Activated CD8-positive, alpha-beta memory T cell treated with anti-CD3 and anti-CD28 coated beads for 1 hour (primary cell): ENCODE measurements at places on chromosomes 12 and 14.
A peak's percentile ranks its signal among the peaks of the same experiment; 100 is the strongest.

DNA sequence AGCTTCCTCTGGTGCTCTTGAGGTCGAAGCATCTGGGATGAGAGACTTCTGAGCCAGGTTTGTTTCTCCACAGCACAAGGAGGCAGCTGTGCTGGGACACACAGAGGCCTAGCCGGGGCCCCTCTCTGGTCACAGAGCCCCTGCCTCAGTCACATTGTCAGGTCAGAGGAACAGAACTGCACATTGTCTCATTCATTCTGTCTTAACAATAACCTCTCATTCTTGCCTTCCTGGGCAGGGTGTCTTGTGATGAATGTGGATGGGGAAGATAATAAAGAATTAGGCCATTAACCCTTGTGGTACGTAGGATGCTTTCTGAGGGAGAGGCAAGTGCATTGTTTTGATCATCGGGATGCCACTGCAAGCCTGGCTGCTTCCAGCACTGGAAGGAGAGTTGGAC lies 29.8 kb downstream of the FNTB start:
- DNase-seq, result no peak

GRCh38 chr14:68089146-68089731 lies 269.7 kb downstream of the RAD51B start:
- no peak for DNase-seq

DNA sequence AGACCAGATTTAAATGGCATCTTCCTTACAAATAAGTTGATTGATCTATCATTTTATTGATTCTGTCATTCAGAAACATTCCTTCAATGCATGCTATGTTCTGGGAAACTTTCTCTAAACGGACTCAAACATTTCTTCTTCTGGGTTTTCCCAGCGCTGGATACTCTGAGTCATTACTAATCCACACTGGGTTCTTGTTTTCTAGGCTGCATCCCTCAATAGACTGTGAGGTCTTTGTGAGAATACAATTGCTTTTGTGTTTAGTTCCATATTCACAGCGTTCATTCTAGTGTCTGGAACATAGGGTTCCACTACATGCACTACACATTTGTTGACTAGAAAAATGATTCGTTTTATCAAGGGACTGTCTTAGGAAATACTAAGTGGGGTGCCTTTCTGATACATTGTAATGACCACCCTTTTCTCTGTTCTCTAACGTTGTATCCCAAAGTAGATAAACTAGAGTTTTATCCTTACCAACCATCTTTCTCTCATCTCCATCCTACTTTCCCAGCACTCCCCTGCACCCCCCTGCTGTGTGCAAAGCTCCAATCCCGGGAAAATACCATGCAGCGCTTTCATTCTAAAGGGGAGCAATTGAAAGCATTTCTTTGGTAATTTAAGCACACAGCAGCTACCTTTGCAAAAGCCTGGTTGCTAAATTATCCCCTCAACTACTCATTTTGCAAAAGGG lies 878.7 kb downstream of the DIO2 start:
- no peak for DNase-seq

- DNase-seq, result peak; percentile 88
Observed at GRCh38 chr14:21510735-21511657, at the start of gene METTL3. Gene METTL3 (minus strand): TSS chr14:21511340. CDS start chr14:21511223, 117 bp downstream.

GRCh38 chr14:72758420-72758819 lies 135.5 kb downstream of the DPF3 start:
- no peak for DNase-seq

DNA sequence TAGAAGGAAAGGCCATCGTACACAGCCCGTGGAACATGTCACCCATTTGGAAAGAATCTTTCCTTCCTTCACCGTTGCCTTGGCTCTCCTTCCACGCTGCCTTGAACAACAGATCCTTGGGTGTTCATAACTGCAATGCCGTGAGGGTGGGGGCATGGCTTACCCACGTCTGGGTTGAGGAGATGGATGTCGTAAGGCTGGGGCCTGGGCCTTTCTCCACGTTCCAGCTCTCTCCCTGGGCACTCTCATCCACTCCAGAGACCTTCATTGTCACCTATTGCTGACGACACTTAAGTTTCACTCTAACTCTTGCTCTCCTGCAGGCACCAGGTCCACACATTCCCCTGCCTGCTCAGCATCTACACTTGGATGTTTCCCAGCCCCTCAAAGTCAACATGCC lies 19.4 kb downstream of the ANO2 start:
- no peak for DNase-seq

DNA sequence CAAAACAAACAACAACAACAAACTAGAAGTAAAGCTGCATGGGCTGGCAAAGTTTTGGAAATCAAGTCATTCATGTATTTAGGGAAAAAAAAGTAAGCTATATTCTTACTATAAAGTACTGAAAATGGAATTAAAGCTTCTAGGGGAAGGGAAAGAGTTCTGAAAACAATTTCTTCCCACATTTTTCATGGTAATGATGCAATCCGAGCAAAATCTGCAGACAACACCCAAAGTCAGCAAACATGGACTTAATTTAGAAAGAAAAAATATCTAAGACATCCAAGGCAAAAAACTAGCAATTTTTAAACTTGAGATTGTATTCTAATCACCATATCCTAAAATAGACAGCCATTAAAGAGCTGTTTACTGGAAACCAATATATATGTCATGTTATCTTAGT lies 86.3 kb downstream of the LRP6 start:
- no peak for DNase-seq

- DNase-seq, result no peak
Observed at GRCh38 chr12:113477171-113477841, 5.6 kb upstream of the LHX5 start.

DNA sequence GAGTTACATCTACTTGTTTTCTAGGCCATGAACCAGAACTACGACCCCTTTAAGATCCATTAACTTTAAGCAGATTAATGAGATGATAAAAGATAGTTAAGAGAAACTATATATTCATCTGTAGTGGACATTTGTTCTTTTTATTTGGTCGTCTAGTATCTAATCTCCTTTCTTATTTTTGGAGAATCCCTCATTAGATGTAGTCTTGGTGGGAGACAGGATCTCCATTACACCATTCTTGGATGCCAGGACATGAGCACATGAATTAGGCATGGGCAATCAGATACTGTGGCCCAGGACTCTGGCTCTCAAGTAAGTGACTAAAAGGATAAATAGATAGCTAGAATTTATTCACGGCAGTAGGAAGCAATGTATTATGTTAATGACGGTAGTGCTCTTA lies 245.0 kb downstream of the ATP23 start:
- DNase-seq, result no peak

DNA sequence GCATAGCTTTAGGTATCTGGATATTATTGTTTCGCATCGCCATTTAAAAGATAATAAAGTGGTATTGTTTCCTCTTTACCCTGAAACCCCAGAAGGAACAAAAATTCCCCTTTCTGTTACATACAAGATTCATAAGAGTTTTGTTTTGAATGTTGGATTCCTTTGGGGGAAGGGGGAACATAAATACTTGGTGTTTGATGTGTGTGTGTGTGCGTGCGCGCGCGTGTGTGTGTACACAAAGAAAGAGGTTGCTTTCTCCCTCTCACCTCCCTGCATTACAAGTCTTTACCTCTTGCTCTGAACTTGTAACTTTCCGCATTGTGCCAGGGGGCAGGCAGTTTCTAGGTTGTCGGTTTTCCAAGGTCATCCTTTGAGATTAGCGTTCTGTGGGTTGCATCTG lies 76.4 kb downstream of the GPATCH2L start:
- no peak for DNase-seq

- no peak for DNase-seq
Observed at GRCh38 chr14:21802441-21802840, 128.8 kb upstream of the OR4E1 start.

GRCh38 chr12:51357374-51358047 lies 11.0 kb upstream of the CELA1 start:
- DNase-seq, result no peak

- no peak for DNase-seq
Observed at GRCh38 chr14:56310643-56311042, 192.4 kb downstream of the PELI2 start.

- DNase-seq, result no peak
Observed at GRCh38 chr12:52208424-52209165, 16.8 kb upstream of the KRT80 start.

DNA sequence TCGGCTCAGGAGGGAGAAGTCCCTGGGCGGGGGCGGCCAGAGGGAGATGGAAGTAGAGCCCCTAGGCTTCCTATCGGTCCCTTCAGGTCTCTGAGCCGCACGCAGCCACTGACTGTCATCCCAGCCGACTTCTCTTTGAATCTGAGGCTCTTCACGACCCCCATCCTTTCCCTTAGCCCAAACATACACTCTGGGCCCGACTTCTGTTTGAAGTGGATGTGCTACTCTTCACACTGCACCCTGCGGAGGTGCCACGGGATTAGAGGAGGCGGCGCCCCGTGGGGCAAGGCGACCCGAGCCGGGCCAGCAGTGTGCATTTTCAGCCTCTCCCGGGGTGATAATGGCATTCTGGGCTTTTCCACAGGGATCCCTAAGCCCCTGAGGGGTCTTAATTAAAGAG lies 6.0 kb upstream of the DACT1 start:
- no peak for DNase-seq

DNA sequence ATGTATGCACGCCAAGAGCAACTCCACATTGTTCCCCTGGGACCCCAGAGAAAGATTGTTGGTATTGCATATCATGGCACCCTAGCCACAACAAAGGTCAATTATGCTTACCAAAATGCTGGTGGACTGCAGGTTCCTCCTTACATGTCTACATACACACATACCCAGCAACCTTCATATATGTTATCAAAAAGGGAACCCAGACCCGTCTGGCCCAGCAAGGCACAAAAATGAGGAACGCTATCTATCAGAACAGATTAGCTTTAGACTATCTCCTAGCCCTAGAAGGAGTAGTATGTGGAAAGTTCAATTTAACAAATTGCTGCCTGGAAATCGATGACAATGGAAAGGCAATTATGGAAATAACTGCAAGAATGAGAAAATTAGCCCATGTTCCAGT lies 61.5 kb downstream of the DHRS2 start:
- no peak for DNase-seq

DNA sequence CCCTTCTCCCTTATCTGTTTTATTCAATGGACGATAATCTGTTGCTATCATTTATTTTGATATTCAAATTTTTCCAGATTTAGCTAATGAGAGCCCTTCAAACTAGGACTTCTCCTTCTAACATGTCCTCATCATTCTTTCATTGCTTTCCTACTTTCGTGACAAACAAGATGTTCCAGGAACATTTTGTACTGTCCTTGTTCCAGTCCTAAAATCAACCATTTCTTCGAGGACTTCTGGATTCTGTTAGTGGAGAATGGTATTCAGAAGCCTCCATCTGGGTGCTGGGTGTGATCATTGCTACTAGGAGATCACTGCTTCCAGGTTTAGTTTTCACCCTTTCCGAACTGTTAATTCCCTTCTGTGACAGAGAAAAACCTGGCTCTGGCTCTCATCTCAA lies 29.5 kb upstream of the FBXO34 start:
- no peak for DNase-seq

DNA sequence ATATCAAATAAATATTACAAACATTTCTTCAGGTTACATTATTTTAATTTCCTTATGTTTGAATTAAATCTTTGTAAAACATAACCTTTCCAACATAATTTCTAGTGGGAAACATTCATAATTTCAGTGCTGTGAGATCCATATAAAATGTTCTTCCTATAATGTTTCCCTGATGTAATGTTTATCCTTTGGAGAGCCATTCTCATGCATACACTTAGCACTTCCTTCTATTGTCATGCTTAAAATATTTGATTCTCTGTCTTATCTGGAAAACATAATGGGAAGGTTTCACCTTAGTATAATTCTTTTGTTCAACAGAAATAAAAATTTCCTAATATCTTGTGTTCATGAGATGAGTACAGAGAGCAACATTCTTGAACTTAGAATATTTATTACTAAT lies 472.5 kb downstream of the ADAMTS20 start:
- DNase-seq, result no peak

GRCh38 chr14:104462651-104463630 lies 116.6 kb upstream of the C14orf180 start:
- DNase-seq, result no peak

DNA sequence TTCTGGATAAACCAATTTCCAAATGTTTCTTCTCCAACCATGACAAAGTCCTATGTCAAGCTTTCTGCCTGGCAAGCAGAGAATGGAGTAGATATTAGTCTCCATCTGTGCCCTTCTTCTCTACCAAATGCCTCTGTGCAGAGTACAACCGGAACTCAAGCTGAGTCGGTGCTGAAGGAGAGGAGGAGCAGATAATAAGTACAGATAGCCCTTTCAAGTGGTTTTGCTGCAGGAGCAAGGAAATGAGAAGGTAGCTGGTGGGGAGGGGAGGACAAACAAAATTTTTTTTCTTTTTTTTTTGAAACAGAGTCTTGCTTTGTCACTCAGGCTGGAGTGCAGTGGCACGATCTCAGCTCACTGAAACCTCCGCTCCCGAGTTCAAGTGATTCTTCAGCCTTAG lies 14.2 kb upstream of the HELB start:
- DNase-seq, result peak; percentile 8

DNA sequence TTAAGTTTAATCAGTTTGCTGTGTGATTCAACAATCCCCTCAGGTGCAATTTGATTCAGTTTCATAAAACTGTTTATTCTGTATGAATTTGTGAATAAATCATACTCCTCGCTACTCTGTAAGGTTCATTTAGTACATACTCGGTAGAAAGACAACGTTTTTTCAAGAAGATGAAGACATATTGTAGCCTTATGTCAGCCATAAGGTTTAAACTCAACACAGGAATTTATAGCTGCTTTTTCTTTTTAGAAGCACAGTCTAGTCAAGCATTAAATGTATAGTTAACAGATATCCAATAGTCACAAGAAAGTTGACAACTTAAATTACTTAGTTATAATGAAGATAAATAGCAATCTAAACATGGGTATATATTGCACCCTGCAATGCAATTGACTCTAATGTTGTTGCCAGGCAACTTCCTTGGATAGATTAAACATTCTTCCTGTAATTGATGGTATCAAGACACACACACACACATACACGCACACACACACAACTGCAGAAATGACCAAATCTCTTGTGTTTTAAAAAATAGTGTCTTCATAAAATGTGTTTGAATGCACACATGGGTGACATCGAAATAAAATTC lies 151.5 kb upstream of the MGAT4C start:
- DNase-seq, result no peak

DNA sequence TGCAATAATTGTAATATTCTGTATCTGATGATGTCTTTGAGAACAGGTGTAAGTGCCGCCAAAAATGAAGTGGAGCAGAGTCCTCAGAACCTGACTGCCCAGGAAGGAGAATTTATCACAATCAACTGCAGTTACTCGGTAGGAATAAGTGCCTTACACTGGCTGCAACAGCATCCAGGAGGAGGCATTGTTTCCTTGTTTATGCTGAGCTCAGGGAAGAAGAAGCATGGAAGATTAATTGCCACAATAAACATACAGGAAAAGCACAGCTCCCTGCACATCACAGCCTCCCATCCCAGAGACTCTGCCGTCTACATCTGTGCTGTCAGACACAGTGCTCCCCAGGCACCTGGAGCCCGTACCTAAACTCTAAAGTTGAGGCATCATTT lies 268.7 kb downstream of the DAD1 start:
- no peak for DNase-seq
